ENCODE measurements at places on chromosomes 4 and X. TPM values are rescaled to one million over a fixed set of nuclear protein-coding genes. Genes with fewer than 3 reads are reported as not detected.

RHOXF1 gene
- not detected for total RNA-seq

DNA sequence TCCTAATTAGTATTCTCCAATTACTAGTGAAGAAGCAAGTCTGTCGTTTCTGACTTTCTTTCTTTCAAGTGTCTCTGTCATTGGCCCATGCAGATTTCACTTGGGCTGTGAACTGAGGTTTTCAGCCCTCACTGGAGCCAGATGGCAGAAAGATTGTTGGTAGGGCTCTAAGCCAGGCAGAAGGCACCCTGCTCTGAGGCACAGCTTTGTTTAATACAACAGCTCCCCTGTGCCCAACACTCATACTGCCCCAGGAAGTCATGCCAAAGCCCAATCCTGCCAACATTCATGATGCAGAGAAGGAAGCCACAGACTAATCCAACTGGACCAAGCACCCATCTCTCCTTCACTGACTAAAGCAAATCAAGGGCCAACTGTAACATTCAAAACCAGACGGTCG is 117.1 kb upstream of the FRG1 start:
- no peak overlapping the region for H3K4me3 ChIP-seq
- H3K27me3 ChIP-seq = no peaks in the 10 kb centered on the region
- H3K36me3 ChIP-seq = no peaks in the 10 kb centered on the region
- H3K27ac ChIP-seq = no peak overlapping the region
- no peaks in the 10 kb centered on the region for H3K4me1 ChIP-seq

PARM1 gene
- total RNA-seq = 5.2 TPM

GRCh38 chr4:184420402-184420801 is 53.9 kb downstream of the IRF2 start:
- H3K27ac ChIP-seq = no peak overlapping the region
- DNase-seq = no peak
- H3K36me3 ChIP-seq = peaks cover 3% of the 10 kb centered on the region
- no peak overlapping the region for H3K4me3 ChIP-seq
- no peaks in the 10 kb centered on the region for H3K4me1 ChIP-seq
- no peaks in the 10 kb centered on the region for H3K27me3 ChIP-seq

DNA sequence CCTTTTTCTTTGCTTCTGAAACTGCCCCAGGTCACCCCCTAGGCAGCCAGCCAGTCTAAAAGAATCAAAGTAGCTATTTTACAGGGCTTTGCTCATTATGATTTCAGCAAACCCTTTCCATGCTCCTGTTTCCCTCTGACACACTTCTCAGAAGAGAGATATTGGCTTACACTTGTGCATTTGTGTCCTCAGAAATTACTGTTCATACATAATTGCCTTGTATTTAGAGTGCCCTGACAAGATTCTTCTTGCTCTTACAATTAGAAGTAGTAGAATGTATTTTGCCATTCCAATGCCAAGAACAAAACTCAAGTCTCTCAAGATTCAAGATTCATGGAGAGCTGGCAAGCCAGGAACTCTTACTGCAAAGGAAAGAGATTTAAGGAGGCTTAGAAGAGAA is 531.0 kb upstream of the ZFP42 start:
- H3K4me3 ChIP-seq = no peak overlapping the region
- no peaks in the 10 kb centered on the region for H3K36me3 ChIP-seq
- no peak for DNase-seq
- H3K27ac ChIP-seq = no peak overlapping the region
- H3K4me1 ChIP-seq = no peaks in the 10 kb centered on the region
